Sigmoid colon (tissue), 7 donors: ENCODE measurements at places on chromosomes 13 and 19. TPM values are rescaled to one million over a fixed set of nuclear protein-coding genes. Genes with fewer than 3 reads are reported as not detected.

The NANOS3 gene
- not detected for polyA plus RNA-seq

The SPTBN4 gene
- polyA plus RNA-seq, result not detected

The DIRAS1 gene
- polyA plus RNA-seq, result 1.6 TPM

The RAB3A gene
- polyA plus RNA-seq, result 4.2 TPM

The LGALS4 gene
- polyA plus RNA-seq, result 2,620 TPM

DNA sequence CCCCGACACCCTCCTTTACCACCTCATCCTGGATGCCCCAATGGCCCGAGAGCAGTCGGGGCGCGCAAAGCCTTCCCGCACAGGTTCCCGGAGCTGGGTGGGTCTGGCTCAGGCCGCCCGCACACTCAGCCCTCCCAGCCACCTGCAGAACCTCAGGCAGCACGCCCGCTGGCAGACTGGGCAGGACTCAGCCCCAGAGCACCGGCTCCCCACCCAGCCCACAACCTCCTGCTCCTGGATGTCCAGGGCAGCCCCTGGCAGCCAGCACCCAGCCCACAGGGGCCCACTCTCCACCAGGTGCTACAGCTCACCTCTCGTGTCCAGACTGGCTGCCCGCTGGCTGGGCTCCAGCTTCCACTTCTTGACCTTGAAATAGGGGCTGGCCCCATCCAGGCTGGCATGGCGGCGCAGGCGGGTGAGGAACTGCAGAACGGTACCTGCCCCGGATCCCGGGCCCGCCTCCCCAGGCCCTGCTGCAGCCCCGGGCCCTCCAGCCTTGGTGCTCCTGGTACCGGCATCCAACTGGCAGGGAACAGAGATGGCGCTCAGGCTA, 4.6 kb downstream of the CBARP start:
- H3K36me3 ChIP-seq, result peaks cover 2% of the 10 kb centered on the region
- no peak overlapping the region for H3K4me3 ChIP-seq
- H3K27ac ChIP-seq, result peak overlapping the region; percentile 14
- H3K4me1 ChIP-seq, result peaks cover 35% of the 10 kb centered on the region

DNA sequence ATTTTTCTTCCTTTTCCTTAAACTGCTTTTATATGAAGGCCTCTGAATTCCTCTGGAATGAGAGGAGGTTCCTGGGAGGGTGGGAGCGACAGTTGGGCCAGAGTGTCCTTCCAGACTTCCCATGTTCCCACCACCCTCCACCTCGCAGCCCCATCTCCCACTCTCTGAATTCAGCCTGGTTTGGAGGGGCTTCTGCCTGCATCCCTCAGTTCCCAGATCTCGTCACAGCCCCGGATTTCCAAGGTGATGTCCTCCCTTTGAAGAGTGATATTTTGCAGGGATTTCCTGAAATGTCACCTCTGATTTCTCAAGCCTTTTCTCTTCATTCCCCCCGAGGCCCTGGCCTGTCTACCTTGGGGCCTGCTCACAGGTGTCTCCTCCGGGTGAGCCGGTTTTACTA, 16.7 kb upstream of the SLC7A9 start:
- peaks cover 49% of the 10 kb centered on the region for H3K36me3 ChIP-seq
- no peaks in the 10 kb centered on the region for H3K4me1 ChIP-seq
- H3K4me3 ChIP-seq, result no peak overlapping the region
- DNase-seq, result no peak

DNA sequence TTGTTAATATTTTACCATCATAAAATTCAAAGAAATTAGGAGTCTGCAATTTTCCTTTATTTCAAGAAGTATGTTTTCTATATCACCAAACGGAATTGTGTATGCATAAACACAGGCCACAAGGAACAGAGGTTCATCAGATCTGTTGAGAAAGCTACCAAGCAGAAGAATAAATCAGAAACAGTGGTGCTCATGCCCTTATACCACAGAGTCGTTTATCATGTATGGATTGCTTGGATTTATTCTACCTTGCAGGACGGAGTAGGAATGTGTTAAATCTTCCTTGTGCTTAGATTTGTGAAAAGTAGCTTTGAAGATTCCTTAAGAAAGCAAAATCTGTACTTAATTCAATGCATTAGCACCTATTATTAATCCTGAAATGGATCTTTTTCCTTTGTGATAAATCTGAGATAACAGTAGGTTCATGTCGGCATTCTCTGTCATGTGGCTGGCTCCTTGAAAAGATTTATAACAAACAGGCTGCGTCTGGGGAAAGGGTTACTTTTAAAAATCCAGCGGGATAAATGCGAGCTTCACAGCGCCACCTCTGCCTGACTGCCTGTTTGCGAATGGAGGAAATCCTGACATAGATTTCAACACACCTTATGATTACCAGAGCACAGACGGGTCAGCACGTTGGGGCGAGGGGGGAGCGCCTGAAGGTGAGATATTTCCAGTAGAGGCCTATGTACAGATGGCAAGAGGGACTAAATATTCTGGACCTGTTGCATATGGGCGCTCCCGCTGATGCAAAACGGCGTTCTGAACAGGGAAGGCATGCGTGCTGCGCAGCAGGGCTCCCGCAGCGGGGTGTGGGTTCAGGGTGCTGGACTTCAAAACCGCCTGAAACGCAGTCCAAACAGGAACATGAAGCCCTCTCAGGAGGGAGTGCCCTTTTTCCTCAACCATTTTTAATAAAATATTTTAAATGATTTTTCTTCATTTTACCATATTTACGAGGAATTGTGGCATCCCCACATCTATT, 445.5 kb upstream of the SGCG start:
- H3K4me3 ChIP-seq, result no peak overlapping the region
- no peaks in the 10 kb centered on the region for H3K4me1 ChIP-seq
- no peaks in the 10 kb centered on the region for H3K36me3 ChIP-seq

- H3K4me3 ChIP-seq, result no peak overlapping the region
- H3K27me3 ChIP-seq, result no peaks in the 10 kb centered on the region
- no peak overlapping the region for H3K27ac ChIP-seq
- no peak for DNase-seq
- H3K4me1 ChIP-seq, result no peaks in the 10 kb centered on the region
Observed at GRCh38 chr13:72198967-72199560, 332.1 kb upstream of the DACH1 start.

DNA sequence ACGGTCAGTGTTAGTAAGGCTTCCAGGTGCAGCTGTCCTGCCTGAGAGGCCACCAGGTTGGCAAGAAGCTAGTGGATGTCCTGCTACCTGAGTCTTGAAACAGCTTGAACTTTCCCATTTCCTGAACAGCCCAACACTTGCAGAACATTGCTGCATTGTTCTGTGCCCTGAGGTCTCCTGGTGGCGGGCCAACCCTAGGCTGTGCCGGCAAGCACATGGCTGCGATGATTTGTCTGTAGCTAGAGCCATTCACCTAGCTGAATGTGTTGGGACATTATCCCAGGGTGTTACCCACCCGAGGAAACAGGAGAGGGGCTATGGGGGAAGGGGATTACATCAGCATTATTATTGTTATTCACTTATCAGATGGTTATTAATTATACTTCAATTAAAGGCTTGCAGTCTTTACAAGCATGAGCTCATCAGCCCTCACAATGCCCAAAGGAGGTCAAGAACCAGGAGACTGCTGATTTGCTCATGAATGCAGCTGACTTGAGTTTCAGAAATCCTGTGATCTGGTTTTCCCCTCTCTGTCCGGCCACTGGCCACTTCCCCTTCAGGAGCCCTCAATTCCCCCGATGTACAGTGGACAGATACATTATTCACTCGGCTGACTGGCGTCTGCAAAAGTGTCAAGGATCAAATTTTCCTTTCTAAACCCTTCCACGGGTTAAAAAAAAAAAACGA, 187.6 kb upstream of the TSC22D1 start:
- H3K27me3 ChIP-seq, result no peaks in the 10 kb centered on the region
- H3K27ac ChIP-seq, result no peak overlapping the region
- H3K36me3 ChIP-seq, result no peaks in the 10 kb centered on the region
- no peak overlapping the region for H3K4me3 ChIP-seq
- no peaks in the 10 kb centered on the region for H3K4me1 ChIP-seq
- DNase-seq, result no peak

GRCh38 chr13:84648069-84648640, 765.9 kb upstream of the SLITRK1 start:
- H3K27ac ChIP-seq, result no peak overlapping the region
- DNase-seq, result no peak
- no peaks in the 10 kb centered on the region for H3K4me1 ChIP-seq
- H3K4me3 ChIP-seq, result no peak overlapping the region
- no peaks in the 10 kb centered on the region for H3K27me3 ChIP-seq

- peaks cover 70% of the 10 kb centered on the region for H3K4me1 ChIP-seq
- H3K27ac ChIP-seq, result peak overlapping the region; percentile 97
- H3K36me3 ChIP-seq, result peaks cover 6% of the 10 kb centered on the region
- no peak overlapping the region for H3K4me3 ChIP-seq
- no peak for DNase-seq
Observed at GRCh38 chr19:12997967-12998940, 3.0 kb downstream of the NFIX start.

GRCh38 chr19:29841559-29842367, 30.0 kb downstream of the CCNE1 start:
- H3K27me3 ChIP-seq, result no peaks in the 10 kb centered on the region
- no peak overlapping the region for H3K27ac ChIP-seq
- H3K4me3 ChIP-seq, result no peak overlapping the region
- no peaks in the 10 kb centered on the region for H3K36me3 ChIP-seq

DNA sequence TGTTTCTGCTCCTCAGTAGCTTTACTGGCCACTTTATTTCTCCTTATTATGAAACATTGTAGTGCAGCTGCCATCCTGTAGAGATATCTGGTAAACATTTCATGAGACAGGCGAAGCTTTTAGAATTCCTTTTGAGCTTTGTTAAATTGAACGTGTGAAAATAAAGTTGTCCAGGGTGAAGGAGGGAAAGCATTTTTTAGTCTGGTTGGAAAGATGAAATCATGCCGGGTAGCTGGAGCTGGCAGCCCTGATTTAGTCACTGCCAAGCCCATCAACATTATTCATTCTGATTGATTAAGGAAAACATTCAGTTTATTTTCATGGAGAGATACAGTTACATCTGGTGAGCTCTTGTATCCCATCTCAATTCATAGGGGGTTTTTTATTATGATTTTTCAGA, 326.2 kb upstream of the GPC6 start:
- DNase-seq, result no peak
- H3K27me3 ChIP-seq, result no peaks in the 10 kb centered on the region
- H3K4me3 ChIP-seq, result no peak overlapping the region
- no peaks in the 10 kb centered on the region for H3K4me1 ChIP-seq
- no peaks in the 10 kb centered on the region for H3K36me3 ChIP-seq

- no peak overlapping the region for H3K4me3 ChIP-seq
- H3K27me3 ChIP-seq, result no peaks in the 10 kb centered on the region
- DNase-seq, result no peak
- no peaks in the 10 kb centered on the region for H3K4me1 ChIP-seq
- H3K27ac ChIP-seq, result no peak overlapping the region
Observed at GRCh38 chr13:104431895-104432294, 1365.7 kb upstream of the SLC10A2 start.

DNA sequence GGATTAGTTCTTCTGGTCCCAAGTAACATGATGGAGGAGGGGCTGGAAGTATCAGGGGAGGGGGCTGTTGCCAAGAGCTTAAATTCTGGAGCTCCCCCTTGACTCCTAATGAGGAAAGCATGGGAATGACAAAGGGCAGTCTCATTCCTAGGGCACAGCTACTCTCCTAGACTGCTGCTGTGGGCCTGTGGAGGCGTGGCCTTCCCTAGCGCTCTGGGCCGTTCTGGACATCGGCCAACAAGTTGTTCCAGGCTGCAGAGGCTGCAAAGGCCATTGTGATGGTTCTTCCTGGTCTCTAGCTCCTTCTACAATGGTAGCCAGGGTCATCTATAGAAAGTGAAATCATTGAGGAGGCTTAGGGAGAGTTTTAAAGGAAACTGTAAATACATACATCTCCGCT, 916.6 kb downstream of the DIAPH3 start:
- H3K27me3 ChIP-seq, result no peaks in the 10 kb centered on the region
- no peaks in the 10 kb centered on the region for H3K4me1 ChIP-seq
- H3K36me3 ChIP-seq, result no peaks in the 10 kb centered on the region
- no peak overlapping the region for H3K4me3 ChIP-seq
- no peak overlapping the region for H3K27ac ChIP-seq

GRCh38 chr13:33003458-33004019, 12.7 kb upstream of the KL start:
- H3K4me1 ChIP-seq, result no peaks in the 10 kb centered on the region
- no peak for DNase-seq
- H3K36me3 ChIP-seq, result no peaks in the 10 kb centered on the region
- H3K27ac ChIP-seq, result peak overlapping the region; percentile 63
- H3K4me3 ChIP-seq, result no peak overlapping the region

DNA sequence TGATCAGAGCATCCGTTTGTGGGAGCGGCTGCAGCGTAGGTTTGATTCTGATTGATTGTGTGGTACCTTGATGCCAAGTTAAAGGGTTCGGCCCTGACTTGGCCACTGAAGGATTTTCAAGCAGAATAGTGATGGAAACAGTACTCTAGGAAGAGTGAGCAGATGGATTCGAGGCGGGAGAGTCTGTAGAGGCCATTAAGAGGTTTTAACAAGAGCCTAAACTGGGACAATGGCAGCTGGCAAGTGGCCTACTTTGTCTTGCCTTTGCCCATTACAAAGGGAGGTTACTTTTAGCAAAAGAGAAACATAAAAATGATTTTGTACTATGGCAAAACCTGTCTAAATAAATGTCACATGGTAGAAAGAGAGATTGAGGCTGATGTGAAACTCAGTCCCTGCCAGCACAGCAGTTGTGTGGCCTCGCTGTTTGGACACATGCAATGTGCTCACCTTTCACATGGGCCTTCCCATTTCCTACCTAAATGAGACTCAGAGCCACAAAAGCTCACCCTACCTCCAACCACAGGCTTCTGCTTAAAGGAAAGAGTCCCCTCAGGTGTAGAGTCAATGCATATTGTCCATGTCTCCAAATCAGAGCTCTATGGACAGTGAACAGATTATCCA, 62.4 kb upstream of the RAP2A start:
- no peak overlapping the region for H3K4me3 ChIP-seq
- no peaks in the 10 kb centered on the region for H3K36me3 ChIP-seq
- no peak overlapping the region for H3K27ac ChIP-seq
- peaks cover 15% of the 10 kb centered on the region for H3K4me1 ChIP-seq
- no peak for DNase-seq

GRCh38 chr13:31882794-31883193, 143.5 kb downstream of the RXFP2 start:
- no peaks in the 10 kb centered on the region for H3K36me3 ChIP-seq
- no peak for DNase-seq
- H3K4me1 ChIP-seq, result no peaks in the 10 kb centered on the region
- H3K4me3 ChIP-seq, result no peak overlapping the region
- H3K27ac ChIP-seq, result no peak overlapping the region
- H3K27me3 ChIP-seq, result no peaks in the 10 kb centered on the region

DNA sequence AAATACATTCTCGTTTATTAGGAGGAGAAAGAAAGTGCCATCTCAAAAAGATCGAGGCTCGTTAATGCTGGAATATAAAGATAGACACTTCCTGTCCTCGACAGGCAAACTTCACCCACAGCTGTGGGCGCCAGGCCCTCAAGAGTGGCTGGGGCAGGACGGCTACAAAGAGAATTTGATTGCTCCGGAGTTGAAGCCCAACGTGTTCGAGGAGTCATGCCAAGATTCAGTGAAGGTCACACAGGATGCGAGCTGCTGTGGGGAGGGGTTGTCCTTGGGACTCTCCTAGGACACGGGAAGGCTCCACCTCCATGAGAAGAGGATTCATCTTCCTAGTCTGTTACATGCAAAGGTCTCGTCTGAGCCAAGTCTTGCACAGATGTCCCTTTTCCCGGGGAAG, 16.3 kb upstream of the PTPRS start:
- DNase-seq, result no peak
- no peak overlapping the region for H3K27ac ChIP-seq
- H3K4me1 ChIP-seq, result no peaks in the 10 kb centered on the region
- H3K27me3 ChIP-seq, result peaks cover 64% of the 10 kb centered on the region

GRCh38 chr13:43316281-43316680, 292.9 kb downstream of the DNAJC15 start:
- no peak for DNase-seq
- H3K27ac ChIP-seq, result no peak overlapping the region
- no peaks in the 10 kb centered on the region for H3K27me3 ChIP-seq
- no peak overlapping the region for H3K4me3 ChIP-seq
- H3K36me3 ChIP-seq, result no peaks in the 10 kb centered on the region
- peaks cover 18% of the 10 kb centered on the region for H3K4me1 ChIP-seq
